ENCODE measurements at places on chromosomes 3 and 15. TPM values are rescaled to one million over a fixed set of nuclear protein-coding genes. Genes with fewer than 3 reads are reported as not detected.
A peak's percentile ranks its signal among the peaks of the same experiment; 100 is the strongest.

- DNase-seq, result no peak
These were observed 81.5 kb upstream of the CDIN1 start for GRCh38 chr15:36497901-36498300.

Gene GBE1
- 124 TPM for total RNA-seq

GRCh38 chr3:102511168-102511567 lies 76.4 kb downstream of the ZPLD1 start:
- no peak for DNase-seq

Gene ARGFX
- total RNA-seq, result not detected

- no peak for DNase-seq
These were observed 96.3 kb downstream of the EOMES start for GRCh38 chr3:27625864-27626263.

DNA sequence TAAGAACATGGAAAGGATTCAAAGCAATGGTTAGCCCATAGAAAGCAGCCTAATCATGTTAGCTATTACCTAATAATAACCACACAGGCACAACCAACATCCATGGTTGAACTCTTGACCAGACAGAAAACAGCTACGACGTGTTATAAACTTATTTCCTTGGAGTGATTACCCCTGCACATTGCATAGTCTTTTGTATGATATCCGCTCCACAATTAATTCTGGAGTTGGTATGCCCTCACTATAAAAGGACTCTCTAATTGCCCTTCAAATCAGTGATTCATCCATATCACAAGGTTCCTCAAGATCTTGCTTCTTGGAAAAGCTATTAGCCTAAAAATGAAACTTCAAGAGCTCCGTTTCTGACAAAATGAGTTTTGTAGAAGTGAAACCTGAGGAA lies 117.9 kb downstream of the SYNPR start:
- peak; percentile 6 for DNase-seq

Gene LRRC57
- 32.3 TPM for total RNA-seq

GRCh38 chr3:114809668-114810413 lies 337.2 kb downstream of the ZBTB20 start:
- peak; percentile 53 for DNase-seq

- no peak for DNase-seq
These were observed 24.1 kb upstream of the RORA start for GRCh38 chr15:61253186-61253585.

DNA sequence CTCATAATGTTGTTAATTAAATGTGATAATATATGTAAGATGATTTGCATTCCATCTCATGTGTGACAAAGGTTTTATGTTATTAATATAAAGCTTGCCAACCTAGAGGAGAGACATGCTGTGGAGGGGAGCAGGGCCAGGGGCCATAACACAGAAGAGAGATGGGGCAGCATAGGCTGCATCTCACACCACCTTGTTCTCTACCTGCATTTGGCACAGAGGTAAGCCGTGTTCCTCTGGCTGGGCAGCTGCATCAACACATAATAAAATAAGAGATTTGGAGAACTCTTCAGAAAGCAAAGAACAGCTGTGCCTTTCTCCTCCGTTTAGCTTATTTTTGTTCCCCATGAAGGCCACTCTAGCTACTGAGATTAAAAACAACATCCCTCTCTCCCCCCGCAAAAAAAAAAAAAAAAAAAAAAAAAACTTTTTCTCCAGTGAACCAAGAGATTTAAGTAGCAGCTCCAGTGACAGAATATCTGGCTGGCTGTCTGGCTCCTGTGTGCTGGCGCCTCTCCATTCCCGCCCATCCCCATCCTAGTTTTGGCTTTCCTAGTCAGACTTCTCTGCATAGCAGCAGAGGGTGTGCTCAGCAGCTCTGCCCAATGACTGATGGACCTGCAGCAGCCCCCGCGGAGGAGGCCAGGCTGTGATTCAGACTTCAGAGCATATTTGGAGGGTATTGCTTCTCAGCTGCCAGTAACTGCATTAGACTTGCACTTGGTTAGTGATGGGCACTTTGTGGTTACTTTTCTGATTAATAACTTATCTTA lies 52.2 kb upstream of the STXBP5L start:
- peak; percentile 17 for DNase-seq

GRCh38 chr3:23219117-23219516 lies 16.0 kb downstream of the UBE2E2 start:
- DNase-seq, result peak; percentile 17

- DNase-seq, result peak; percentile 33
These were observed 72.0 kb upstream of the MAP4 start for GRCh38 chr3:48088056-48088748.

DNA sequence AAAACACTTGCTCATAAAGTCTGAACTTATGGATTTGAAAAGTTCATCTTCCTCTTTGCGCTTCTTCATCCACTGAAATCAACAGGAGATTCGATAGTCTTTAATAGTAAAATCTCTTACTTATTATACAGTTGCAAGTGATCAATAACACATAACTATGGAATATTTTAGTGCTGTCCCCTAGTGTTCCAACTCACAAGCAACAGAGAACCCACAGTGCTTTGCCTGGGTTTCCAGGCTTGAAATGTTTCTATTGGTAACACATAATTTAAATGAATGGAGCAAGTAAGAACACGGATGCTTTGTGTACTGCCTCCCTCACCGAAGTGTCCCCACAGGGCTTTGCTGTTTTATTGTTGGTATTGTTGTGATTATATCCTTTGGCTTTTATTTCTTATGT lies 93.5 kb downstream of the WDR72 start:
- DNase-seq, result no peak

DNA sequence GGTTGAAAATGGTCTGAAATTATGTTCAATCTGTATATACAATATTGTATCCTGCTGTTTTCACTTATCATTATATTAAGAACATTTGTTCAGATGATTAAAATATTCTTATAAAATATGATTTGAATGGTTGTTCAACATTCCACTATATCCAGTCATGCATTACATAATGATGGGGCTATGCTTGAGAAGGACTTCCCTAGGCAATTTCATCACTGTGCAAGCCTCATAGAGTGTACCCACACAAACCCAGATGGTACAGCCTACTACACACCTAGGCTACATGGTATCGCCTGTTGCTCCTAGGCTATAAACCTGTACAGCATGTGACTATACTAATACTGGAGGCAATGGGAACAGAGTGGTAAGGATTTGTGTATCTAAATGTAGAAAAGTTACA lies 30.5 kb downstream of the SLC7A14 start:
- no peak for DNase-seq

Gene COPG1
- total RNA-seq, result 139 TPM

Gene A4GNT
- not detected for total RNA-seq

GRCh38 chr15:79881254-79881653 lies 15.6 kb downstream of the MTHFS start:
- DNase-seq, result no peak

Gene PHLDB2
- 122 TPM for total RNA-seq

Gene NECTIN3
- 50.1 TPM for total RNA-seq

Gene SI
- total RNA-seq, result not detected

DNA sequence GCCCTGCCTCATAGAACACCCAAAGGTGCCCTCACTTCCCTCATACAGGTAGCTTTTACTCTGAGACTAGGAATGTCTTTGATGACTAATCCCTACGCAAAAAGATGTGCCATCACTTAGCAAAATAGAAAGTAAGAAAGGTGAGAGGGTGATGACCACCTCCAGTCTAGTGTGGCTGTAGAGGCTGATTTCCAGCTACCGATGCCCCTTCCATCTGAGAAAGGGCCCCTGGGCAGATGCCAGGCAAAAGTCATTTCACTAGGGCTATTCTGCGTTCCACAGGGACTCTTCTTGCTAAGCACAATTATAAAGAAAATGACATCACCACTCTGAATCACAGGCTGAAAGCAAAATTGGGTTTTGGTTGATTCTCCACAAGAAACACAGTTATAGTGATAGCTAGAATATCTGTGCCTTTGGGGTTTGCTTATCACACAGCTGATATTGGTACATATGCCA lies 77.4 kb downstream of the RBPMS2 start:
- DNase-seq, result no peak

GRCh38 chr3:7272203-7272602 lies 411.3 kb downstream of the GRM7 start:
- no peak for DNase-seq

DNA sequence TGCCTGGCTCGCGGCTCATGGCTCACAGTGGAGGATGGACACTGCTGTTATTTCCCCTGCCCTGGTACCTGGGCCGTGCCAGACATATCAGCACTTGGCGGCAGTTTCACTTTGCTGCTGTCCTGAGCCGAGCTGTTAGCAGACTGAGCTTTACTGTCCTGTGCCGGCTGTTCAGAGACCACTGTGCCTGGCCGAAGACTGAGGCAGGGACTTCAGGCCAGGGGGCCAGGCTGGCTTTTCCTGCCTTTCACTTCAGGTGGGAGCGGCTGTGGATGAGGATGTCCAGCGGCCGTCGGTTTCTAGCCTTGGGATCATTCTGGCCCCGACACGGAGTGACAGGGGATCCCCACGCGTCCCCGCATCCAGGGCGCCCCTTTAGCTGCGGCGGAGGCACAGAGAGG lies 1.1 kb downstream of the ATP10A start:
- DNase-seq, result no peak

Gene BBX
- 54.9 TPM for total RNA-seq

DNA sequence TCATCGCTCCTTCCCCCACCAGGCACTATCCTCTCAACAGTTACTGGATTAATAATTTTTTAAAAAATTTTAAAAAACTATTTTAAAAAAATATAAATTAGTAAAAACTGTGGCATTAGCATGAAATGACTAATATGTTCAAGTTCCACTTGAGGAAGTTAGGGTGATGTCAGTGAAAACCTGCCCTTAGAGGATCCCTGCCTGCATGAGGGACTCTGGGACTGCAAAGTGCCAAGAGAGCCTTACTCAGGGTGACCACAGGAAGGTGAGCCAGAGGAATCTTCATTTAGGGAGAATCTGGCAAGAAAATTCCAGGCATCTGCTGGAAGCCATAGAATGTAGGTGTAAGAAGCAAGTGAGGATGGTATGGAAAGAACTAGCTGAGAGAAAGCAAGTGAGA lies 157.7 kb upstream of the BCL6 start:
- DNase-seq, result no peak

GRCh38 chr3:14553871-14554270 lies 13.7 kb upstream of the GRIP2 start:
- peak; percentile 24 for DNase-seq

Data from RPMI7951 (cell line).